ENCODE measurements at places on chromosomes 3 and 15.

DNA sequence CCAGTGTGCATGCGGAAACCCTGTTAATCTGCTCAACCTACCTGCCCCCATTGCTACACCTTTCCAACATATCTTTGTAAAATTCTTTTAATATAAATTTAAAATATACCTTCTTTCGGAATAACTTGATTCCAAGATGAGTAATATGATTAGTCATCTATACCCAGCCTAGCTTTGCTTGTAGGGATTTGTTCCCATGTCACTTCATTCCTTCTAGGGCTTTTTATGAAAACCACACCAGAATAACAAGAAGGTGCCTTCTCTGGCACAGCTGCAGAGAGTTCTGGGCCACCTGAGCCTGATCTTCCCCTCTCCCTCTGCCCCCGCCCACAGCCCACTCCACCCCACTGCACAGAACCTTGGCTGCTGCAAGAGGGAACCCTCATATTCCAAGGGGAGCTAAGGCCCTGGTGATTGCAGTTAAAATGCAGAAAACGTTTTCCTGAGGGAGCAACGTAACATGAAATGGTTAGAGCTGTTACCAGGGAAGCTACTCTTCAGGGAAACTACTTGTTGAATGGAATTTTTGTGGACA lies 38.6 kb upstream of the HACD2 start:
- no peak for DNase-seq

DNA sequence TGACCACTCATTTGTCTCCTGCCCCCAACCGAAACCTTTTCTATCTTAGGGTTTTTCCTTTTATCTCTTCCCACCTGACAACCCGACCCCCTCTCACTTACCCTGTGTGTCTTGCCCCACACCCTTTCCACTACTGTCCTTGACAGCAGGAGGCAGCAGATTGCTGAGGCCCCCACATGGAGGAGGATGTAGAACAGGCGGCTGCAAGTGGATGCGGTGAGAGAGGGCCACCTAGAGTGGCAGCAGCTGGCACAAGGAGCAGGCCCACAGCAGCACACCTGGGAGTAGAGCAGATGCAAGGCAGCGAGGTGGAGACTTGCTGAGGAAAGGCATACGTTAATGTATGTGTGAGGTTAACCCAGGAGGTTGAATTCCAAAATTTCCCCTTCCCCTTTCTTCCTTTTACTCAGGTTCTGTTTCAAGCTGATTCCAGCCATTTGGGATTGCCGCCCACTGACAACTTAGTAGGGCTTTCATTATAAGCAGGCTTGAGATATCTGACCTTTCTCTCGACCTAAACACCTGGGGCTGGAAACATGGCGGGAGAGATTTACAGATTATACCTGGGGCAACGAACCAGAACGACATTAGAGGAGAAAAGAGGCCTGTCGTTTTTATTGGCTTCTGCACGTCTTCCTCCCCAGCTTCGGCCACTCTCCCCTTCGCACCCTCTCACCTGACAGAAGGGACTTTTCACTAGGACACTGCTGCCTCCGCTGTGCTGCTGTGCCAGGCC lies 643 bp downstream of the SERINC4 start:
- no peak for DNase-seq

GRCh38 chr15:67101911-67102598 lies 36.7 kb downstream of the SMAD3 start:
- DNase-seq = no peak

DNA sequence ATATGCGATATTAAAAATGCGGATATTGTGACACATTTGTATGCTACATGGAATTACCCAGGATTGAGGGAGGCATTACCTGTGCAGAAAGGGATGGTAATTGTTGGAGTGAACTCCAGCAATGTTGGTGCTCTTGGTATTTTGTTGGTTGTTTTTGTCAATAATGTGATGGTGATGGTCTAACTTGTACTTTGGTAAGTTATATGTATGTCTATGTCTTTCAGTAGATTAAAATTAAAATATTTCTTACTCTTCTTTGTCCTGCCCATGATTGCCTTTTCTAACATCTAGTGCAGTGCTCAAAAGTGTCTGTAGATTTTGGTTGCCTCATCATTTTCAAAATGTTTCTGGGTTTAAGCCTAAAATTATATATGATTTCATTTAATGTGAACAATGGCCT lies 192.7 kb downstream of the ROBO2 start:
- DNase-seq = no peak

DNA sequence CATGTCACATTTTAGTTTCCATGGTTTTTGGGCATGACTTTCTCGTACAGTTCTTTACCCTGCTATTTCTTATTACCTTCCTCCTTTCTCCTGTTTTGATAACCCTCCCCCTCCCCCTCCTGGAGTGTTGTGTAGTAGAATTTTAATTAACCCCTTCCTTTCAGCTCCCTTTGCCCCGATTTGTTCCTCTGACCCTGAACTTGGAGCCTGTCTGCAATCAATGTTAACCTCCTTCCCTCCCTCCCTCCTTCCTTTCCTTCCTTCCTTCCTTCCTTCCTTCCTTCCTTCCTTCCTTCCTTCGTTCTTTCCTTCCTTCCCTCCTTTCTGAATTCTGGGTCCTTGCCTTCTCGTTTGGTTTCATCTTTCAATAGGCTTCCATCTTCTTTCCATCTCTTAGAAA lies 90.4 kb downstream of the ECT2 start:
- no peak for DNase-seq

DNA sequence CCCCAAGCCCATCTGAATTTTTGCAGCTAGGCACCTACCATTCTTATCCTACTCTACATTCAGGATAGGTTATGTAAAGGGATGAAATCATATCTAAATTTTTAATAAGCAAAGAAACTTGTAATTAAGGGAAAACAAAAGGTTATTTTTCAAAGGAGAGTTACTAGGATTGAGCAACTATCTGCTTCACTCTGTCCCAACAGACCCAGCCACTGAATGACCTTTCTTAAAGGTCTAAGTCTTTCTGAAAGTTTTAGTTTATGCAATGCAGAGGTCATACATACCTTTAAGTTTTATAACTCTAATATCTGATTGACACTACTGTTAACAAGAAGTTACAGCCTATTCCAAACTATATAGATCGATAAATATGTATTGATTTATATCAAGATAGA lies 209.2 kb upstream of the CTNNB1 start:
- no peak for DNase-seq

DNA sequence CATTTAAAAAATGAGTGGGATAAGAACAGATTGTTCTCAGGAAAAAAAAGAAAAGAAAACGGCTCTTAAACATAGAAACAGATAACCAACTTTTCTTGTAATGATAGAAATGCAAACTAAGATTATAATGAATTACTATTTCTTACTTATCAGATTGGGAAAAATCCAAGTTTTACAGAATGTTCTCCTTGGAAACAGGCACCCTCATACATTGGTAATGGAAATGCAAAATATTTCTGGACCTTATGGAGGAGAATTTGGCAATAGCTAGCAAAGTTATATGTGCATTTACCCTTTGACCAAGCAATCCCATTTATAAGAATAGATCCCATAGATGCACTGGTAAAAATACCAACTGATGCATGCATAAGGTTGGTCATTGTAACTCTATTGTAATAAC lies 3.7 kb upstream of the ANKDD1A start:
- DNase-seq = no peak

GRCh38 chr3:53379898-53380297 lies 32.6 kb upstream of the DCP1A start:
- DNase-seq = no peak

DNA sequence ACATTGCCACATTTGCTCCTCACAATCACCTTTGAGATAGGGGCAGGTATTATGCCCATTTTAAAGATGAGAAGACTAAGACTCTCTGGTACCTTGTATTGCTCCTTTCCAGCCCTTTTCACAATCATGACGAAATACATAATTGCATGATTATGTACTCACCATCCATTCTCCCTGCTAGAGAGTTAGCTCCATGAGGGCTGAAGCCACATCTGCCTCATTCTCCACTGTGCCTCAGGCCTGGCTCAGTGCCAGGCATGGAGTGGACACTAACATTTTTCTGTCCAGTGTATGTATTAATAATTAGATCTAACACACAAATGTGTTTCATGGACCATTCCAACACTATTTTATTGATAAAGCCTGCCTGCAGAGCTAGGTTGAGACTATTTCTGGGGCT lies 191.4 kb downstream of the MINAR1 start:
- no peak for DNase-seq

DNA sequence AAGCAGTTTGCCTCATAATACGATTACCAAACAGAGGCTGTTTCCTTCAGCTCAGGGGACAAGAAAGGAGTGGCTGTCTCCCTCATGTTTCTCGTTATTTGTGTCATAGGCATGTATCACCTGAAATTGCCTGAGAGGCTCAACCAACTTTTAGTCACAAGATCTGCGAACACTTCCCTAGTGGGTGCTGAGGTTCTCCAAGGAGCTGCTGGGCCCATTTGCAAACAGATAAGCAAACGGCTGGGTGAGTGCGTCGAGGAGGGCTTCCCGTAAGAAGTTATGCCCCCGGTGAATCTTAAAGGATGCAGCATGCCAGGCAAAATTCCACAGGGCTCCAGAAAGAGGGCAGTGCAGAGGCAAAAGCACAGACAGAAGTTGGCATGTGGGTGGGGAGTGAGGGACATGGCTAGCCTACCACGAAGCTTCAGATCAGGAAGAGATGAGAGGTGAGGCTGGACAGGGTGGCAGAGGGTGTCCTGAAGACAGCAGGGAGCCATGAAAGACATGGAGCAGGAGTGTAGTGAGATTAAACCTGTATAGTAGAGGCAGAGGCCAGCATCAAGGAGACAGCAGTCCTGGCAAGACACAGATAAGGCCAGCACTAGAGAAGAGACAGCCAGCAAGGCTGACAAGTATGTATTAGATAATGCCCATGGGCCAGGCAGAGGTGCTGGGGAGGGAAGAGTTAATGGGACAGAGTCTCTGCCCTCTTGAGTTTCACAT lies 4.0 kb upstream of the GP9 start:
- DNase-seq = no peak

GRCh38 chr3:171307988-171308387 lies 152.2 kb downstream of the TNIK start:
- DNase-seq = no peak

- no peak for DNase-seq
Measured at GRCh38 chr3:98705694-98706093, 57.4 kb upstream of the ST3GAL6 start.

DNA sequence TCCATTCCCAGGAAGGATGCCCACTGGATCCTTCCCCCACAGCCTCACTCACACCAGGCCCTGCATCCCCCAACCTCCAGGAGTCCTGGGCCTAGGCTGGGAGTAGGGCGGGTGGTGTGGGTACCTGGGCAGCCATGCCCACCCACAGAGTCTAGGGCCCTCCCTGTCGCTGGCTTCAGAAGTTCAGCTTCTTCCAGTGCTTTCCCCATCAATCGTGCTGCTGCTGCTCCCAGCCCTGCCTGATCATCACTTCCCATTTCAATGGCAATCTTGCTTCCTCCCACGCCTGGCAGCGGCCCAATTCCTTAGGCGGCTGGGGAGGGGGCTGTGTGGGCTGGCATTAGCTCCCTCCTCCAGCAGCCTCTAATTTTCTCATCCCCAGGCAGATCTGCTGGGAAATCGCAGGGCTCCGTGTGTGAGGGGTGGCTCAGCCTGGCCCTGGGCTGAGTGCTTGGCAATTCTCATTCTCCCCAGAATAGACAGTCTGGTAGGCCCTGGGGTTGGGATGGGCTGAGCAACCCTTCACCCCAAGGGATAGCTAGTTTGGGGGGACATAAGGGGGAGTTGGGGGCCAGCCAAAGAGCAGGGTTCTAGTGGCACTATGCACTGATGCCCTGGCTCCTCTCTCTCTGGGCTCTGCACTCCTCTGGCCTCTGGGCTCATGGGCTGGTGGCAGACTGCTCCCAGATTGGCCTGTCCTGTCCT lies 66.4 kb downstream of the SCN5A start:
- DNase-seq = no peak

DNA sequence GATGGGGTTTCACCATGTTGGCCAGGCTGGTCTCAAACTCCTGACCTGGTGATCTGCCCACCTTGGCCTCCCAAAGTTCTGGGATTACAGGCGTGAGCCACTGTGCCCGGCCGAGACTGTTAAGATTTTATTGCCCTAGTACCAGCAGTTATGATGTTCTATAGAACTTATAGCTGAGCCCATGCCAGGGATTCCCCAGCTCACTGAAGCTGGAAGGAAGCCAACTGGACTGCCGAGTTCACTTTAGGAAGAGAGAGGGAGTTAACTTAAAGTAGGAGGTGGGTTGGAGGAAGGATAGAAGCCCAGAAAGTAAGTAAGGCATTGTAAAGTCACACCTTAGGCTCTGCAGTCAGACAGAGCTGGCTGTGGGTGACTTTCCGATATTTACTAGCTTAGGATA lies 101.1 kb upstream of the BOC start:
- DNase-seq = no peak

DNA sequence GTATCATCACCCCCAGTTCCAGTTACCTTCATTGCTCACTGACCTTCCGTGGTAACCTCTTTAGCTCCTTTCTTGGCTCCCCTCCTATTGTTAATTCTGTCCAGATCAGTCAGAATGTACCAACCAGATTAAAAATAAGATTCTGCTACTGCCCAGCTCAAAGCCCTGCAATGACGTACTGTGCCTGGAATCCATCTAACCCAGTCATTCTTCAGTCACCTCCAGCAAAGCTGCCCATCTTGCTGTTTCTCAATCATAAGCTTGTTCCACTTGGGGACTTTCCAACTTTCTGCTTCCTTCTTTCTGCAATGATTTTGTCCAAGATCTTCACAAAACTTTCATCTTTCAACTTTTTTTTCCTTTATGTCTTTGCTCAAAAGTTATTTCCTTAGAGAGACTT lies 512.0 kb upstream of the ZNF385D start:
- no peak for DNase-seq

GRCh38 chr15:39833515-39833981 lies 50.9 kb upstream of the FSIP1 start:
- DNase-seq = no peak

DNA sequence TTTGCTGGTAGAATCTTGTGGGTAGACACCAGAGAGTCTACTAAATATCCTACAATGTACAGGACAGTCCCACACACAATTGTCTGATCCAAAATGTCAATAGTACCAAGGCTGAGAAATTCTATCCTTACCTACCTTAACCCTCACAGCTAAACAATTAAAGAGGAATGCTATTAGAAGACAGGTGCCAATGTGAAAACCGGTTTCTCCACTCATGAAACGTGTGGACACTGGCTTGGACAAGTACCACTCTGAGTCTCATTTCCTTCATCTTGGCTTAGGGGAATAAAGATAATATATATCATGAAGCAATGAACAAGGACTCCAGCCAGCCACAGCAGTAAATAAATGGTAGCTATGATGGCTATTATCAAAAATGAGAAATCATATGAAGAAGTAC lies 90.2 kb downstream of the RFTN1 start:
- DNase-seq = no peak
